Fibroblast of skin of right quadriceps (primary cell): ENCODE measurements at places on chromosomes 5 and 9.

DNA sequence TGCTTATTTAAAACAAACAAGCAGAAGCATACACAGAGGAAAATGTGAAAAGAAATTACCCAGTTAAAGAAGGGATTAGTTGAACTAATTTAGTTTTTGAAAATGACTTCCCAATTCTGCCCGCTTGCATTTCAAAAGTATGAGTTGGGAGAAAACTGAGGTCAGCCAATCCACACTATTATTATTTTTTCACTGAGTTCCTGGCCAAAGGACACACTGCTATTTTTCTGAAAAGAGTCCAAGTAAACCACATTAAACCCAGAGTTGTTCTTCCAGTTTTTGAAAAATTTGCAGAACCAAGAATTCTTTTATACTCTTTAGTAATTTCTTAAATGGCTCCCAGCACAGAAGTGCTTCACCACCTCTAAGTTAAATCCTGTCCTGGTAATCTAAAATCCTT lies 7.5 kb downstream of the SMU1 start:
- no peak for DNase-seq

DNA sequence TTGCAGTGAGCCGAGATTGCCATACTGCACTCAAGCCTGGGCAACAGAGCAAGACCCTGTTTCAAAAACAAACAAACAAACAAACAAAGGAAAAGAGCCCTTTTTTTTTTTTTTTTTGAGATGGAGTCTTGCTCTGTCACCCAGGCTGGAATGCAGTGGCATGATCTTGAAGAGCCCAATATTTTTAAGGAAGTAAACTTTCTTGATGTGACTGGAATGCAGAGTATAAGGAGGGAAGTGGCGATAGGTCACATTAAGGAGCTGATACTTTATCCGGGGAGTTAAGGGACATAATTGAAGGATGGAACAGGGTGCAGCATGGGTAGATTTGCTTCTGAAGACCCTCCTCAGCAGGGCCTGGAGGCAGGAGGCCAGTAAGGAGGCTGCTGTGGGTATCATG lies 13.0 kb downstream of the NAIF1 start:
- DNase-seq, result no peak

DNA sequence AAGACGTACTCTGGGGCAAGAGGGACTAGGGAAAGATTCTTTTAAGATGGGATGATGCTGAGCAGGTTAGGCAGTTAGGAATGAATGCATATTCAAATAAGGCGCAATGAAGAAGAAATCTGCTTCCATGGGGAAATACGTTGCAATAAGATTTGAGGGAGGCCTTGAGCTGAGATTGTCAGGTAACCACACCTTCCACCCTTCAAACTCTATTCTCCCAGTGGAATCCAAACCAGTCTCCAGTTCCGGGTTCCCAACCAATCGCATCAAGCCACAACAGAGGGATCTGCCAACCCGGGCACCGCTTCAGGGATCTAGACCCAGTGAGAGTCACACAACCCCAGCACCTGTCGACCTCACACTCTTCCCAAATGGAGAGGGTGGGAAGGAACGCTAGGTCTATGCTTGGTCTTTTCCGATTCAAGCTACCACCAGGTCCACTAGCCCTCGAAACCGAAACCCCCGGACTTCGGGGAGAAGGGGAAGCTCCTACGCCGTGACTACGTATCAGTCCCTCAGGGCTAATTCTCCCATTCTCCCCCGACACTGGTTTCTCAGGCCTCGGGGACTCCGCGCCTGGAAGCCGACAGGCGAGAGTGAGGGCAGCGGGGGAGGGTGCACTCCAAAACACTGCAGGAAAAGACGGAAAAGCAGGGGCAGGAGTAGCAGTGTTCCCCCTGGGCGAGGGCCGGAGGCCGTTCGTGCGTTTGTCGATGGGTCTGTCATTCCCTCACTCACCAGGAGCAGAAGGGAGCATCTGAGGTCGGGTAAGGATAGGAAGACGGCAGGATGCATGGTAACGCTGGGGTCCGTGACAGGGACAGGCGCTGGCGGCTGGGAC lies 534 bp downstream of the ERP44 start:
- peak; percentile 34 for DNase-seq

DNA sequence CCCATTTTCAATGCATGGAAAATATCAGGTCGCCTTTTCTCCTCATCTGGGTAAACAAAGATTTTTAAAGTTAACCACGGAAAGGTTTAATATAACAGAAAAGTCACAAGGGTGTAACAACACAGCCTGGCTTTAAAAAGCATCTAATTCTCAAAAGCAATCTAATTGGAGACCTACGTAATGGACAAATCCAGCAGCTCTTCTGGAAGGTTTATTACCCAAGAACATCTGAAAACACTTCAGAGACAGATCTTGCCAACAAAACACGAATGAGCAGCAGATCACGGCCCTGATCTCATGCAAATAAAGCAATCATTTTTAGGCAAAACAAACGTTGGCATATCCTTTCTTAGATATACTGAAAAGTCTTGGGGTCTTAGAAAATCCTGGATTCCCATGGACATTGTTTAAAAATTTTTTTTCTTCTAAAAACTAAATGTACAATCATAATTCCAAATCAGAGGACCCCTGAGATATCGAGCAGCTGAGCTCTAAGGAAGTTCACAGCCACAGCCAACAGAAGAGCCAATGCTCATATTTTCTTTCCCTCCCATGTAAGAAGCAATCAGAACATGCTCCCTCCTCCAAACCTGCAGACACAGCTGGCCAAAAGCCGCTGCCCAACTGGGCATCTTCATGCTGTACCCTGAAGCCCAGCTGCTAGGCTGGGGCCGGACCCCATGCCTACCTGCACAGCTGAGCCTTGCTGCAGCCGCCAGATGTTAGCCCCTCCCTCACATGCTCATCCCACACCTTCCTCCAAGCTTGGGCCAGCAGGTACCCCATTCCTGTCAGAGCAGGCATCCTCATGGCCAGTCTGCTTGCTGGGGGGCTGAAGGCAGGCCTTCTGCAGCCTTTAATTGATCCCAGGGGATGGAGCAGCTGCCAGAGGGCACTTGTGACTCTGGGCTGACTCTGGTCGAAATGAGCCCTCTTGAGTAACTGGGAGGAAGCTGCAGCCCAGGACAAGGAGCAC lies 11.2 kb downstream of the ANKS6 start:
- no peak for DNase-seq

- peak; percentile 70 for DNase-seq
Observed at GRCh38 chr5:39794513-39795210, 369.9 kb upstream of the DAB2 start.

- DNase-seq, result no peak
Observed at GRCh38 chr5:139023286-139023685, 148.2 kb upstream of the LRRTM2 start.

GRCh38 chr9:36214571-36214970 lies 23.9 kb downstream of the CLTA start:
- DNase-seq, result peak; percentile 23

- no peak for DNase-seq
Observed at GRCh38 chr5:132916086-132916485, 42.6 kb downstream of the LEAP2 start.

- DNase-seq, result no peak
Observed at GRCh38 chr9:122263699-122264349, 816 bp downstream of the RBM18 start.

- DNase-seq, result no peak
Observed at GRCh38 chr9:23229890-23230317, 596.1 kb downstream of the ELAVL2 start.

- no peak for DNase-seq
Observed at GRCh38 chr9:133263557-133263956, 11.4 kb downstream of the ABO start.

DNA sequence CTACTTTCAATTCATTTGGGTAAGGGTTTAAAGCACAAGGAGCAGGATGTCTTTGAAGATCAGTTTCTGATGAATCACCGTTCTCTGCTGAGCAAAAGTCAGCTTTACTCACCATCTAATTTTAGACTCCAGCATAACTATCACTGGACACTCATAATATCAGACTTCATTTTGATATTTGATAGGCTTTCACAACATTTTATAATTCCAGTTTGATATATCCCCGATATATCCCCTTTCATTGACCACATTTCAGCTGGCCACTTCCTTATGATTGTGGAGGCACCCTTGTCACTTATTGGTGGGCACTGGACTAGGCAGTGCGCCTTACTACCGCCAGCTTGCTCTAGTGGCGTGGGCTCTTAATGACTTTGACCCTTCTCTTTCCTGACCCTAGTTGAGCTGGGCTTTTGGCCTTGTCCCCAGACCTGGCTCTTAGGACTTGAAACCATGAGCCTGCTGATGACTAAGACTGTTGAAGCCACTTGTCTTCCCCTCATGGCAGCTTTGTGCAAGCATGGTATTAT lies 46.8 kb downstream of the CYSTM1 start:
- DNase-seq, result peak; percentile 82

DNA sequence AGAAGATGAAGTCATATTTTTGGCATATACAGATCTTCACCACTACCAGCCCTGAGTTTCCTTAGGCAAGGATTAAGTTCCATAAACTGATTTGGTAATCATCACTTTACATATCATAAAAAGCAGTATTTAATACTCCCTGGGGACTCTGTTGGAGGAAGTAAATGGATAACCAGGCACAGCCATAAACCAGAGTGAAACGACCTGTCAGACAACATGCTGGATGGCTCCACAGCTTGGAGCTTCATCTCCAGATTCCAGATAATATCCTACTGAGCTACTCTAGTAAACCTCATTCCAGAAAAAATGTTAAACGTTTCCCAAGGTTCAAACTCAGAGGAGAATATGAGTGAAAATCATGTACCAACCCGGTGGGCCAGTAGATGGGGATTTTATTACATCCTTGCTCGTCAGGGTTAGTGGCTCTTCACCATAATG lies 109.2 kb downstream of the BASP1 start:
- DNase-seq, result peak; percentile 61

- DNase-seq, result no peak
Observed at GRCh38 chr5:69368458-69369339, 621 bp downstream of the AK6 start.
